ENCODE measurements at places on chromosomes 12 and 14.

DNA sequence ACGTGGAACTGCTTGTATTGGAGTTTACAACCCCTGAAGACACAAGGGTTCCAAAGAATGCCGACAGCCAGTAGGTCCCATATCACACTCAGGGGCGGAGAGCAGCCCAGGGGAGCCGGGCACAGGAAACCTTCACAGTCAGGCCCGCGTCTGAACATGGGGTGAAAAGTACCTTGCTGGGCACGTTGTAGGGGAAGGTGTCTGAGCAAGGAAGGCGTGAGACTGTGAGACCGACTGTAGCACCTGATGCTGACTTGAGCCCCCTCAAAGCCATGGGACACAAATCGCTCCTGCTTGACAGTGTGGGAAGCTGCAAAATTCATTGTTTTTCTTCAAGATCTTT lies 14.7 kb downstream of the RIMBP2 start:
- DNase-seq, result no peak

- peak; percentile 14 for DNase-seq
Measured at GRCh38 chr14:101707068-101707842, 54.3 kb upstream of the PPP2R5C start.

DNA sequence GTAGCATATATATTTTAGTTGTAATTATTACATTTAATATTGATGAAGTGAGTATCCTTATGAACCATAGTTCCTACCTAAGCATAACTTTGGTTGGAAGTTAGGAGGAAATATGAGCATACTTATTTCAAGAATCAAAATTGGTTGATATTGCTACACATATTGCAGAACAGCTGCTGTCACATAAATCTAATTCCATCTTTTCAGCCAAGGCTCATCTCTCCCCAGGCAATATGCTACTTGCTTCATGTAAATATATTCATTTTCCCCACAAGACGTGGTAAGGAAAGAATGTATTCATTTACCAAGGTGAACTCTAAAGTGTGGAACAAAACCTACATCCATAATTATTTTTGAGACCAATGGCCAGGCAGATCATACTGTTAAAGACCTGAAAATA lies 62.5 kb upstream of the HIF1A start:
- no peak for DNase-seq

GRCh38 chr12:104546575-104546974 lies 89.8 kb downstream of the CHST11 start:
- DNase-seq, result no peak

All from NCI-H2081 treated with DMSO at 0.1 percent for 48 hours (cell line).